ENCODE measurements at places on chromosomes 7 and 10.

DNA sequence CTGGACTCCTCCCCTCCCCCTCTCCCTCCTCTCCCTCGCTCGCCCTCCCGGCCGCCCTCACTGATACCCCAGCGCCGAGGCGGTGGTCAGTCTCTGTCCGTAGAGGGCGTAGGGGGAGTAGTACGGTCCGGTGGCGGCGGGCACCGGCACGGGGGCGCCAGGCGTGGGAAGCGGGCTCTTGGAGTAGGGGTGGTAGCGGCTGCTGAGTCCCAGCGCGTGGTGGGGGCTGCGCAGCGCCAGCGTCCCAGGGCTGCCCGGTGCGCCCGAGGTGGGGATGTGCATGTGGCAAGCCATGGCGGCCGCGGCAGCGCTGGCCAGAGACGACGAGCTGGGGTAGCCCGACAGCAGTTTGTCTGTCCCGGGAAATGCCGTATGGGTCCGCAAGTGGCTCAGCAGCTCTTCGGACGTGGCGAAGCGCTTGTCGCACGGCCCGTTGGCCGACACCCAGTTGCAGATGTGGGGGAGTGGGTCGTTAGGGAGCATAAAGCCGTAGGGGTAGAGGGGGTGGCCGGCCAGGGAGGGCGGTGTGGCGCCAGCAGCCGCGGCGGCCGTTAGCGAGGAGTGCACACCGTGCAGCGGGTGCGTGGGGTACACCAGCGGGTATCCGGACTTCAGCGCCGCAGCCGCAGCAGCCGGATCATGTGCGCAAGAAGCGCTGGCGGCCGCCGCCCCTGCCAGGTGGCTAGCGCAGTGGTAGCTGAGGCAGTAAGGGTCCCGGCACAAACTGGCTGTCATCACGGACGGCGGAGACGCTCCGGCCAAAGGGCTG, 2.7 kb downstream of the ZNF503 start:
- DNase-seq = no peak

GRCh38 chr7:133773601-133774000, 353.5 kb upstream of the LRGUK start:
- DNase-seq = no peak

- no peak for DNase-seq
These were observed 177.8 kb downstream of the PIP4K2A start for GRCh38 chr10:22536620-22537019.

GRCh38 chr7:74280985-74281384, 8.2 kb upstream of the CLIP2 start:
- no peak for DNase-seq

GRCh38 chr7:133601617-133602016, 348.7 kb downstream of the EXOC4 start:
- DNase-seq = no peak

DNA sequence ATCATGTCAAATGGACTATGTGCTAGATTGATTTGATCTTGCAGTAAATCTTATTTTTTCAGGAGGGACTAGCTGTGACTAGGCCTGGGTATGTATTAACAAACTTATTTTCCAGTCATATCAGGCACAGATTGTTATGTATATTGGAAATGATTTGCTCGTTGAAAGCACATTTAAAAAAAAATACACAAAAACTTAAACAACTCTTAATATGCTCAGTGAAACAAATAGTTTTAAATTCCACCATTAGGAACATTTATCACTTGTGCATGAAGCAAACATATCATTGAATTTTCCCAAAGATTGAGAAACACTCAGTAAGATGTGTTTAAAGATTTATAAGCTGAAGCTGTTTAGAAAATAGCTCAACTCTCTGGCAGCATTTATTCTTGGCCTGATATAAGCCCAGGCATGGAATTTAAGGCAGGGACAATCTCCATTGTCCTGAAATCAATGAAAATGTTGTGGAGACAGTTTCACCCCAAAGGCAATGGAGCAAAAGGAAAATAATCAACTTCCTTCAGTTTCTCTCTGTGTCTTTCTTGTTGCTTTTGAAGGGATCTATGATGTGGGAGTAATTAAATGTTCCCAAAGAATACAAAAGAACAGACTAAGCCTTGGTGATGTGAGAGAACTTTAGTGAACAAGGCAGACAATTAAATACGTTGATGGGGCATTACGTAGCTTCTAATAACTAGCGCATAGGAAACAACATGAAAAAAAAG, 250.3 kb downstream of the GPR37 start:
- no peak for DNase-seq

DNA sequence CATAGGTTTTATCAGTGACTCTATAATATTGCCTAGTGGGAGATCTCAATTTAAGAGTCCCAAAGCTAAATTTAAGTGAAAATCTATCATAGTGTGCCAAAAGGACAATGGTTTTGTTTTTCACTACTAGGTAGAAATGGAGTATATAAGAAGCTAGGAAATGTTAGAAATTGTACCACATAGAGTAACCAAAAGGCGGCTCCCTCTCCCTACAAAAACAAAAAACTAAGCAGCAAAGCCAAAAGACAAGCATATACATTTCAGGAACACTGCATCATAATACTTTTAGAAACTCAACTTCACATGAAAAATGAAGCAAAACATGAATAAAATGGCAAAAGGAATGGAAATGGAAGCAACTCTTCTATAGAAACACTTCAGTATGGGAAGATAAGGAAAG, 271.6 kb downstream of the CACNA2D1 start:
- DNase-seq = no peak

- DNase-seq = no peak
These were observed 37.0 kb downstream of the HTR5A start for GRCh38 chr7:155107126-155107525.

- DNase-seq = no peak
These were observed 6.3 kb upstream of the RHOBTB1 start for GRCh38 chr10:60950300-60950699.

DNA sequence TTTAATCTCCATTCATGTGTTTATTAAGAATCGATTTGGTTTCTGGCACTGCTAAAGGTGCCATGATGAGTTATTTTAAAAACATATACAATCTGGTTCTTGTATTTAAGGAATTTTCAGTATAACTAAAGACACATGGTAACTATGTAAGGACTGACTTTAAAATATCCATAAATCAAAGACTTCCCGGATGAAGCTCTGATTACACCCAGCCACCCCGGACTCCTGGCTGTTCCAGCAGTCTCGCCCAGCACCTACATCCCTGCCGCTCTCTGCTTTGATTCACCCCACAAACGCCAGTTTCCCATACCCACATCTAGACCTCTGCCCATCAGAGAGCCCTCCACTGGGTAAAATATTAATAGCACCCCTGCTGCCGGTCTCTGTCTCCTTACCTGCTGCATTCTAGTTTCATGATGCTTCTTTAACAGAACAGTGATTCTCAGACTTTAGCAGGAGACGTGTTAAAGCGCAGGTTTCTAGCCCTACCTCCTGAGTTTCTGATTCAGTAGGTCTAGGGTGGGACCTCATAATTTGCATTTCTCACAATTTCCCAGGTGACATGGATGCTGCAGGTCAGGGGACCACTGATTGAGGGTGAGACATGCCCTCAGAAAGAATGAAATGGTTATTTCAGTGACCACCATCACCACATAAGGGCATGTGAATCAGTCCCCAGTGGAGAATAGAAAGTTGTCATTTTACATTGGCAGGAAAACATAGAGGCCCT, 185.7 kb downstream of the KIAA1217 start:
- no peak for DNase-seq

DNA sequence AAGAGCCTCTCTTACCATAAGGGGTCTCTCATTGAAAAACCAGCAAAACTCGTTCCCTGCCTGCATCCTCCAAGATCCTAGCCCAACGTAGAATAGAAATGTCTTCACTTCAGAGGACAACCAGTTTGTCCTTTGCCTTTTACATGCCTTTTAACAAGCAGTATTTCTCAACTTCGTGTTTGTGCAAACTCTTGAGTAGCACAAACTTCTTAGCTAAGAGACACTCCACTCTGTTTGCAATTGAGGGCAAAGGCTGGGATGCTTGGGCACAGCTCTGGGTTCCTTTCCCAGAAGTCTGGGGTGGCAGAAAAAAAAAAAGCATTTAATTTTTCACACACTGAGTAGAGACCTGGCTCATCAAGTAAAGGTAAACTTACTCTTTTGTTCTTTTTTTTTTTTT, 19.5 kb upstream of the KCTD7 start:
- DNase-seq = no peak

DNA sequence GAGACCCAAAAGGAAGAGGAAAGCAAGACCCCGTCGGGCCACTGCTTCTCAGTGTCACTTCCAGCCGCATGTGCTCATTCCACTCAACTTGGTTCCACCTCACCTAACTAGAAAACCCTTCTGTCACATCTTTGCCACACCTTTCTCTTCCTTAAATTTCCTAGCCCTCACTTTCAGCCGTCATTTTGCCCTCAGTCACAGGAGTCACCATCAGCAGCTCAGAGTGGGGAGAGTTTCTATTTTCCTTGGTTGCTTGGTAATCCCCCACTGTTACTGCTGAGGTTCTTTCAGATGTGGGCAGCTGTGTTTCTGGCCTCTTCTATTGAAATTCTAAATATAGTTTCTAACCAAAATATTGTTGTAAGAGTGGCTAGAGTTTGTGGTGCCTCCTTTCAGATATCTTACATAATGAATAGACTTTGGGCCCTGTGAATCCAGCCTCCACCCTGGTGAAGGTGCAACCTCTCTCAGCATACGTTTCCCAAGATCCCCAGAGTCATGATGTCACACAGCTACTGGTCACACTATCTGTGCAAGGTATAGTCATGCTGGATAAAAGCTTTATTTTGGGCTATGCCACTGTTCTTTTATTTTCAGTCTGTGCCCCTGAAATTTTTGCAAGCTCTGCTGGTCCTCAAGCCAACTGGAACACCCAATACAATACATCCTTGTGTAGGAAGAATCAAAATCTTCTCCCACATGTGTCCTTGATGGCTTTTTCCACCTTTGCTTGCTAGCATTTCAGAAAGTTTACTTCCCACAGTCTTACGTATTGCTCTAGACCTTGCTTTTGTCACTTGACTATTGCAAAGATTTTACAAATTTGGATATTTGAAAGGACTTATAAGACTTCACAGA, 9.2 kb downstream of the AGBL3 start:
- no peak for DNase-seq

DNA sequence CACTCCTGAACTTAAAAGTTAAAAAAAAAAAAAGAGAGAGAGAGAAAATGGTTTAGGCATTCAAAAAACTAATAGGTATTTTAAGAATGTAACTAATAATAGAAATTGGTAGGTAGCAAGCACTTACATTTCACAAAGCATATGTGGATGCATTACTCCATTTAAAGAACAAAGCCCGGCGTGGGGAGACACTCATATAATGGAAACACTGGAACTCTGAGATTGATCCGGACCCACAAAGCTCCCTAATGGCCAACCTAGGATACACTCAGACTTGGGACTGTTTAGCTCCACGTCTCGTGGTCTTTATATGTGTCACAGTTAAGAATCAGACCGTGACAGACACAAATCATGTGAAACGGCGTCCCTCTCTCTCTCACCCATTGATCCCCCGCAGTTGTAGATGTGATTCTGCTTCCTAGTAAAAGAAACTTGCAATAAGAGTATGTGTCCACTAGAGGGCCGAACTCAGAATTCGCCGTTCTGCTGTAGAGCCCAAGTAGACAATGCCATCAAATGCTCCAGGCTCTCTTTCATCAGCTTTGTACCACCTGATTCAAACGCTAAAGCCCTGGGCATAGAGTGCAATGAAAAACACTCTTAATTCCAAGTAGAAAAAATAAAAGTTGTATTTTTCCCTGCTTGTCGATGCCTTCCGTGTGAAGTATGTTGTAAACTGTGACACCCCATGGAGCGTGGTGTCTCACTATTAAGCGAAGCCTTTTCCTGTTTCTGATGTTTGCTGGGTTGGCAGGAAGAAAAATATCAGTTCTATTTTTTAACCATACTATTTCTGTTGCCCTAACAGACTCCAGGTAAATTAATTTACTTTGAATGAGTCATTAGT, 429.0 kb upstream of the MTPN start:
- peak; percentile 70 for DNase-seq

DNA sequence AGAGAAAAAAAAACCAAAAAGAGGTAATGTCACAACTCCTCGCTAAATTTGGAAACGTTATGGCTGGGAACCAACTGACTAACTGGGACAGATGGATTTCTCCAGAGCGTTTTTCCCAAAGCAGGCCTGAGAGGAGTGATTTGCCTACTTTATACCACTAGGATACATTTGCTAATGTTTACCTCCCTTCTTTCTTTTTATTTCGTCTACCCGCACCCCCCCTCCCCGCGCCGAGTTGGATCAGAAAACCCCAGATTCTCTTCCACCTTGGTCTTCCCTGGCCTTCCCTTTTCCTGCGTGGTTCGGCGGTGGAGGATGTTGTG, 7.2 kb downstream of the CPA2 start:
- no peak for DNase-seq

- no peak for DNase-seq
These were observed 29.8 kb downstream of the ITPRIP start for GRCh38 chr10:104308439-104308903.

Data from hematopoietic multipotent progenitor cell treated with erythropoietin and hydrocortisone succinate and interleukin-3 and kit ligand, for 6 days (in vitro differentiated cells).